ENCODE measurements at places on chromosomes 5 and 9.

DNA sequence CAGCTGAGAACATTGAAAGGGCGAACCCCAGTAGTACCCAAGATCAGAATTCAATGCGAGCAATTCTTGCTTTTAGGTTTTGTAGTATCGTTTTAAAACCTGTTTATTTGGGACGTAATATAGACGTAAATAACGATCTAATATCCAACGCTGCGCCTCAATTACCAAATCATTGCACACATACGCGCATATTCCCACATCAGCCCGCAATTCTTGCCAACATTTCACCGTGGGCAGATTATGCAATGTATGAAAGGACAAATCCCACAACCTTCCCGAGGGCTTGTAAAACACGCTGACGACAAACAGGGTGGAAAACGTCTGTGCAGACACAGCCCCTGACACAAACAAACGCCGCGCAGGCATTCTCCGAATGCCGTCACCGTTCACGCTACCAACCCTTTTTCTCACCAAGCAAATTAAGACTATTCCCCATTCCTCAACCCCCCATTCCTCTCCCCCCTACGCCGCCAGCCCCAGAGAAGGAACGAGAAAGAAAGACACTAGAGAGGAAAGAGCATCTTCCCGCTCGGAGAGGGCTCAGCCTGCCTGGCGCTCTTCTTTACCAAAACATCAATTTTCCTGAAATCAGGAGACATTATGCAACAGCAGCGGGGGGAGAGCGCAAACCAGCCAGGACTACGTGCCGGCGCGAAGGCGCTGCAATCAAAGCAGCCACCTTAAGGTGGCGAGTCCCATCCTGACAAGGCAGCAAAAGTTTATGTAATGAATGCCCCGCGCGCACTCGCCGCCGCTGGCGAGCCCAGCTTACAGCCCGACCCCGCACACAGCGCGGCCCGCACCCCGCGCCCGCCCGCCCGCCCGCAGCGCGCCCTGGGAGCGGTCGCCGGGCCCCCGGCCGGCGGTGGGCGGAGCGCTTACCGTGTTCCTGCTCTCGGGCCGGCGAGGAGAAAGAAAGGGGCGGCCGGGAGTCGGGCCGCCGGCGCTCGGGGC is 597 bp downstream of the NFIL3 start:
- DNase-seq: peak; percentile 62

- no peak for DNase-seq
Measured at GRCh38 chr9:76206821-76207220, 187.4 kb downstream of the RFK start.

GRCh38 chr9:14962193-14962882 is 52.1 kb upstream of the FREM1 start:
- no peak for DNase-seq

DNA sequence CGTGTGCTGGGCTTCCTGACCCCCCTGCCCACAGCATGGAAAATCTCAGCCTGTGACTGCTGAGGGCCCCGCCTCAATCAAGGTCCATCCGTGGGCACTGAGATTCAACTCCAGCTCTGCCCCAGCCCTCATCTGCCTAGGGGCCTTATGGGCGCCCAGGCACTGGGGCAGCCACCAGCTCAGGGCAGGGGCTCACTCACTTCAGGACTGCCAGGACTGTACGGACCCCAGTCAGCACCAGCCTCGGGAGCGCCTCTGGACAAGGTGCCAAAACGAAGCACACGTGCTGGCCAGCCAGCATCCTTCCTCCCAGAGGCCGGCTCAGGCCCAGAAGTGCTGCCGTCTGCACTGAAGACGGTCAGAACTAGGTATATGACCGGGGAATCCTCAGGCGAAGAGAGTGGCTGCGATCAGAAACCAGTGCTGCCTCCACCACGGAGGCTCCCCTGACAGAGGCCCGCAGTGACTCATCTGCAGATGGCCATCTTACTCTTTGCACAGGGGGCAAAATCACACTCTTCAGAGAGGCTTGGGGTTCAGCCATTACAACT is 19.6 kb downstream of the CLPTM1L start:
- DNase-seq: no peak

GRCh38 chr9:89036383-89036782 is 45.1 kb downstream of the S1PR3 start:
- DNase-seq: no peak

GRCh38 chr9:134317790-134318414 is 8.4 kb upstream of the RXRA start:
- no peak for DNase-seq

DNA sequence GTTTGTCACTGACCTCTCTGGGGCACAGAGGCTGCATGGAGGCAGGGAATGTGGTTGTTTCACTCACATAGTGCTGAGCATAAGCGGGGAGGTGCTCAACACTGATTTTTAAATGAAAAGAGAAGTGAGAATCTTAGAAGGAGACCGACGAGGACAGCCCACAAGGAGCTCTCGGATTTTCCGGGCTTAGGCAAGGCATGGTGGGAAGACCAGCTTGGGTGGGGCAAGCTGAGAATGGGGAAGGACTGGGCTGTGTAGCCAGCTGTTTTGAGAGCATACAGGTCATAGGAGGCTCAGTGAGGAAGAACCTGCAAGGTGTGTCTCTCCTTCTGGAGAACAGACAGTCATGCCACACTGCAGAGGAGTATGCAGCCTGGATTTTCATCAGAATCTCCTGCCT is 86.0 kb upstream of the TNFSF8 start:
- DNase-seq: no peak

DNA sequence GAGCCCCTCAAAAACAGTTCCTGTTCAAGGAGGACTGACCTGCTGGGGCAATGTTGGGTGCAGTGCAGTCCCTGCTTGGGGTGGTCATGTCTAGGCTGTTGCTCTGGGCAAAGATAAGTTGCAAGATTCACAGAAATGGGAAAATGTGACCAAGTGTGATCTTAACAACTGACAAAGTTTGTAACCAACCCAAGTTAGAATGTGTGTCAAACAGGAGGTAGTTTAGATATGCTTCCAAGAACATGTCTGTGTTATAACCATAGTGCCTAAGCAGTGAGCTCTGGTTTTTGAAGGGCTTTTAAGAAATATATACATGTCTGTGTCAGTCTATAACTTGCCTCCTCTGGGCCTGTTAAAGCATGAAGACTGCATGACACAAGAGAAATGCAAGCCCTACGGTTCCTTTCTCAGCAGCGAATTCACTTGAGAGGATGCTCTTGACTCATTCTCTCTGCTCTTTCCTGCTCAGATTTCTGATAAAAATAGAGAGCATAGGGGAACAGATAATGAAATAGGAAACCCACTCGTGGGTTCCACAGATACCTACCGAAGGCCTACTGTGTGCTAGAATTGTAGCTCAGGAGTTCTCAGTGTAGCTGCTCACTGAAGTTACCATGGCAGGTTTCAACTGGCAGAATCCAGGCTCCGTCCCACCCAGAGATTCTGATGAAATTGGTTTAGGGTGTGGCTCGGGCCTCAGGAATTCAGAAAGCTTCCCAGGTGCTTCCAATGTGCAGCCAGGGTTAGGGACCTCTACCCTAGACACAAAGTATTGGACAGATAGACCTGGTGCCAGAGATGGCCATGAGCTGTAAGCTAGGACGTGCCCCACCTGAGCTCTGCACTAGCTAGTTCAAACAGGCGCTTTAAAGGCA is 52.4 kb downstream of the ARHGEF37 start:
- no peak for DNase-seq

DNA sequence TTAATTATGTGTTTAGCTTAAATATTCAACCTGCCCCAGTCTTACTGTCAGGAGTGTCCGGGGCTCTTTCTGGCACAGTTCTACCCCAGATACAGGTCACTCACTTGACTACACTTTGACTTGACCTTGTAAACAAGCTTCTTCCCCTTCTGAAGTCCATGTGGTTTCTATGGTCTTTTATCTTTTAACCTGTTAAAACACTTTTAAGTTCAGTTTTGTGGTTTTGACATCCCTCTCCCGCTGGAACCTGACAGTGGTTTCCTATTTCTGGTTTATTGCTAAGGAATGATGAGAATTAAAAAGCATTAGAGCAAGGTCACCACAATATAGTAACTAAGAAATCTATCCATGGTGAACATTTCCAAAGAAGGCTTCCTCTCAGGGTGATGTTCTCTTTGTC is 300.1 kb downstream of the TMEM167A start:
- DNase-seq: no peak

GRCh38 chr9:6006749-6007057 is 8.7 kb downstream of the RANBP6 start:
- DNase-seq: no peak

GRCh38 chr5:65722575-65723403 is 784 bp downstream of the NLN start:
- no peak for DNase-seq

GRCh38 chr9:8366161-8366926 is 566.8 kb upstream of the DMAC1 start:
- DNase-seq: no peak

GRCh38 chr5:176995896-176996767 is 10.4 kb downstream of the UIMC1 start:
- no peak for DNase-seq

DNA sequence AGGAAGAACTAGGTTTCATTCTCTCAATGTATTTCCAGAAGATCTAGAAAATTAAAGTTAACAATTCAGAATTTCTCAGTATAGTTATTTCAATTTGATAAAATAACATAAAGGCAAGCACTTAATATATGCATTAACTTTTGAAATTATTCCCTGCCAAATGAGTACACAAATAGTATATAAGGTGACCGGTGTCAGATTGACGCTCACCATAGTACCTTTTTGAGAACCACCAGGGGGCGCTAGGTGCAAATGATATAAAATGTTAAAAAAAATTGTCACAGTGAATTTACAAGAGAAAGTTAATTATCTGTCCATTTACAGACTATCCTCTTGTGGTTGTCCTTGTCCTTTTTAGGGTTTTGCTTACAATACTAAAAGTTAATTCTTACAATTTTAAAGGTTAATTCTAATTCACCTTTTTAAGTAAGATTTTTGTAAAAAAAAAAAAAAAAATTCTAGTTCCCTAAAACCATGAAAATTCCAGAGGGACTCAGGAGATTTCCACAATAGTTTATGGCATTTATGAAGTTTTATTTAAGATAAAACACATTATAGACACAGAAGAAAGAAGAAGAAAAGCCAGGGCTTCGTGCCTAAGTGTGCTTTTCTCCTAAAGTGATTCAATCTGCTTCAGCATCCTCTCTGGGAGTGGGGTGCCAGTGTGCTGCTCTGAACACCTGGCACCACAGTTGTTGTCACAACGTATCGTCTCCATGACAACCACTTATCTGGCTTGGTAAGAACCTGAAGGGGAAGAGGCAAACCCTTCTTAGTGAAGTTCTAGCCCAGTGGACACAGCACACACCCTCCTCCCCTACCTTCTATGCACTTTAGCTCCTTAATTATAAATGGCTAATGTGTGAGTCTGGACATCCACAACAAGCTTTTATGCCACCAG is 1.7 kb downstream of the ADAMTS16 start:
- DNase-seq: peak; percentile 22

- DNase-seq: no peak
Measured at GRCh38 chr9:116844621-116845020, 157.5 kb downstream of the TRIM32 start.

DNA sequence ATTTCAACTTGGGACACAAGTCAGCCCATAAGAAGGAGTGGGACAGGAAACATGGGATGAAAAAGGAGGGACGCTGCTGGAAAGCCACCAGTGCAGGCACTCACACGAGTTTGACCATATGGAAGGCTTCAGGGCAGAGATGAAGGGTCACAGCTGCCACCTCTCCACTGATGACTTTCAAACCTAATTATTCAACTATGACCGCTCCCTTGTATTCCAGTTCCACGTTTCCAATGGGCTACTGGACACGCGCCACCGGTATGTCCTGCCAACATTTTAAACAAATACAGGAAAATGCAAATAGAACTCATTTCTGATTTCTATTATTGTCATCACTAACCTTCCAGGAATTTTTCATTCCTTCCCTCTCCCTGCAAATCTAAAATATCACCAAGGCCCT is 134.7 kb downstream of the SLC1A3 start:
- DNase-seq: no peak

DNA sequence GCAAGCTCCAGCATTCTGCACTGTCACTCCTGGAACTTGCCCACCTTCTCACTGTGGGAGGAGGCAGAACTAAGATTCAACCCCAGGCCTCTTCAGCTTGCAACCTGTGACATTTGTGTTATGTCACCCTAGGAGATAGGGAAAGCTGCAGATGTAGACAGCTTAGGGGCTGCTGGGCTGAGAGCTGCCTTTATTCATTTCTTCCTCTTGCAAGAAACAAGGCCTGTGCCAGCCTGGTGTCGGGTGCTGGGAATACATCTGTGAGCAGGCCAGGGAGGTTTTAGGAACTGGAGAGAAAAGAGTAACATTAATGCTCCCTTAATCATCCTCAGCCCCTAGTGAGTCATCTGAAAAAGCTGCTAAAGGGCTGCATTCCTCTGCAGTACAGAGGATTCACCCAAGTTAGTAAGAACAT is 101.8 kb downstream of the FGF18 start:
- no peak for DNase-seq

GRCh38 chr9:132299221-132299620 is 55.6 kb downstream of the SETX start:
- no peak for DNase-seq

DNA sequence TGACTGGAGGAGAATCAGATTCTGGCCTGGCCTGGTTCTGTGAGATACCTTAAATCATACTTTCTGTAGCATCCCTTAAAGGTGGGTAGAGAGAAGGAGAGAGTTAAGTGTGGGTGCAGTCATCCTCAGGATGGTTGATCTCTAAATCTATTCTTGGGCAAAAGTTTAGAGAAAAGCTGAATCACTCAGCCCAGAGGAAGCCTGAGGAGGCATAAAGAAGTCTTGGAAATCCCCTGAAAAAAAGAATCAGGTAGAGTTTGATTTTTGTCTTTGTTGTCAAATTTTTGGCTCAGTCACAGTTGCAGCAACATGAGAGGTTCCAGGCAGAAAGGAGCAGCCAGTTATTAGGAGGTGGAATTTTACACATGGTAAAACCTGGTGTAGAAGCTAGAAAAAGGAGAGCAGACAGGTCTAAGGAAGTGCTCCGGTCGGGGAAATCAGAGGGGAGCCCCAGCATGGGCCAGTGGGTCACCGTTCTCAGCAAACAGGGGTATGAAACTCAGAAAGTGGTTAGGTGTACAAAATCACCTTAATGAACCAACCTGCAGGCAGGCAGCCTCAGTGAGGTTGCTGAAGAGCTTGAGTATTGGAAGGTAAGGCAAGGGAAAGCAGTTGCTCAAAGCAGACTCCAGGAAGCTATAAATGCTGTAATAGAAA is 116.2 kb upstream of the CNTLN start:
- no peak for DNase-seq

GRCh38 chr9:33315371-33315770 is 25.1 kb downstream of the NFX1 start:
- DNase-seq: no peak

DNA sequence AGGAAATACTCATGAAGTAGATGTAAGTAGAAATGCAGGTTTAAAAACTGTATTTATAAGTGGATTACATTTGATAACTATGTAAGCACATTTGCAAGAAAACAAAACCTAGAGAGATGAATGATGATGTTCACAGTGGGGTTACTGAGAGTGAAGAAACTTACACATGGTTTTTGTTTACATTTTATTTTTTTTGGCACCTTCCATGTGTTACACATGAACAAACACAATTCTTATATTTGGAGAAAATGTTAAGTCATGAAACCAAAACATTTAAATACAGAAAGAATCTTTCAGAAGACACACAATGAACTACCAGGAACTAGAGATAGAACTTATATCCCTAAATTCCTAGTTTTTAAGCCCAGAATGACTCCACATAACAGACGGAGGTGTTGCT is 51.5 kb upstream of the SPATA31E1 start:
- no peak for DNase-seq

- peak; percentile 25 for DNase-seq
Measured at GRCh38 chr9:1018121-1018520, 32.0 kb upstream of the DMRT2 start.

- no peak for DNase-seq
Measured at GRCh38 chr5:66415208-66415607, 181.0 kb upstream of the MAST4 start.
